ENCODE measurements at places on chromosomes 5 and 9. TPM values are rescaled to one million over a fixed set of nuclear protein-coding genes. Genes with fewer than 3 reads are reported as not detected.
A peak's percentile ranks its signal among the peaks of the same experiment; 100 is the strongest.

KIF24 gene
- polyA plus RNA-seq: 1.2 TPM

SLC22A4 gene
- 3.8 TPM for polyA plus RNA-seq

DNA sequence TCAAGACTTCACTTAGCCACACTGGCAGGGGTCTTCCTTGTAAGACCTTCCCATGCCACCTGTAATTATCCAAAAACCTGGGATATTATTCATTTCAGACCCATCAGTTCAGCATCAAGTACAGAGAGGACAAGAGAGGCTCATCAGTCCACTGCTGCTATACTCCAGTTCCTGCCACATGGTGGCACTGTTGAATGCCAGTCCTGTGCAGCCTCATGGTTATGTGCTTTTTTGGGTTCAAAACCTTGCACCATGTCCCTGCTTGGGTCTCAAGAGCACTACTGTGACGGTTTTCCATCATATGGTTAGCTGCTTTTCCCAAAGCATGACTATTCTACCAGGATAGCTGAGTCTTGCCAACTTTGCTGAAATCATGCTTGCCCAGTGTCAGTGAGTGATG, 8.5 kb downstream of the PTGS1 start:
- no peaks in the 10 kb centered on the region for H3K27me3 ChIP-seq
- DNase-seq: no peak
- no peaks in the 10 kb centered on the region for H3K36me3 ChIP-seq
- no peak overlapping the region for H3K4me3 ChIP-seq
- H3K27ac ChIP-seq: no peak overlapping the region

- H3K4me1 ChIP-seq: peaks cover 2% of the 10 kb centered on the region
- no peak overlapping the region for H3K27ac ChIP-seq
- H3K36me3 ChIP-seq: no peaks in the 10 kb centered on the region
These were observed 987 bp upstream of the FOXI1 start for GRCh38 chr5:170104710-170105109.

DNA sequence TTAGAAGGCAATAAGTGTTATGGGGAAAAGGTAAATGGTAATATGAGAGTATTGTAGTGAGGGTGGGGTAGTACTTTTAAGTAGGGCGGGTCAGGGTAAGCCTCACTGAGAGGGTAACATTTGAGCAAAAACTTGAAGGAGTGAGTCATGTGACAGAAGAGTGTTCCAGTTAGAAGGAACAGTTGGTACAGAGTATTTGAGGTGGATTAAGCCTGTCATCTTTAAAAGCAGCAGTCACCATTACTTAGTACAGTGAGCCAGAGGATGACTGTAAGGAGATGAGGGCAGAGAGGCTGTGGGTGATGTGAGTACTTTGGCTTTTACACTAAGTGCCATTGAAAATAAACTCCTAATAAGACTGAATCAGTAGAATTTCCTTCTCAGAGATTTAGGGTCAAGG, 54.8 kb downstream of the UBAP1 start:
- no peak for DNase-seq
- peaks cover 43% of the 10 kb centered on the region for H3K36me3 ChIP-seq
- no peaks in the 10 kb centered on the region for H3K27me3 ChIP-seq
- H3K4me1 ChIP-seq: no peaks in the 10 kb centered on the region
- no peak overlapping the region for H3K27ac ChIP-seq
- no peak overlapping the region for H3K4me3 ChIP-seq

GRCh38 chr9:63859475-63860215, 1425.4 kb downstream of the FOXD4L5 start:
- H3K27ac ChIP-seq: peak overlapping the region; percentile 78
- no peaks in the 10 kb centered on the region for H3K27me3 ChIP-seq
- no peaks in the 10 kb centered on the region for H3K36me3 ChIP-seq
- DNase-seq: peak; percentile 86
- no peaks in the 10 kb centered on the region for H3K4me1 ChIP-seq

GRCh38 chr5:143923634-143924266, 111.8 kb downstream of the HMHB1 start:
- H3K4me3 ChIP-seq: no peak overlapping the region
- DNase-seq: no peak
- H3K27me3 ChIP-seq: no peaks in the 10 kb centered on the region
- no peaks in the 10 kb centered on the region for H3K36me3 ChIP-seq

DNA sequence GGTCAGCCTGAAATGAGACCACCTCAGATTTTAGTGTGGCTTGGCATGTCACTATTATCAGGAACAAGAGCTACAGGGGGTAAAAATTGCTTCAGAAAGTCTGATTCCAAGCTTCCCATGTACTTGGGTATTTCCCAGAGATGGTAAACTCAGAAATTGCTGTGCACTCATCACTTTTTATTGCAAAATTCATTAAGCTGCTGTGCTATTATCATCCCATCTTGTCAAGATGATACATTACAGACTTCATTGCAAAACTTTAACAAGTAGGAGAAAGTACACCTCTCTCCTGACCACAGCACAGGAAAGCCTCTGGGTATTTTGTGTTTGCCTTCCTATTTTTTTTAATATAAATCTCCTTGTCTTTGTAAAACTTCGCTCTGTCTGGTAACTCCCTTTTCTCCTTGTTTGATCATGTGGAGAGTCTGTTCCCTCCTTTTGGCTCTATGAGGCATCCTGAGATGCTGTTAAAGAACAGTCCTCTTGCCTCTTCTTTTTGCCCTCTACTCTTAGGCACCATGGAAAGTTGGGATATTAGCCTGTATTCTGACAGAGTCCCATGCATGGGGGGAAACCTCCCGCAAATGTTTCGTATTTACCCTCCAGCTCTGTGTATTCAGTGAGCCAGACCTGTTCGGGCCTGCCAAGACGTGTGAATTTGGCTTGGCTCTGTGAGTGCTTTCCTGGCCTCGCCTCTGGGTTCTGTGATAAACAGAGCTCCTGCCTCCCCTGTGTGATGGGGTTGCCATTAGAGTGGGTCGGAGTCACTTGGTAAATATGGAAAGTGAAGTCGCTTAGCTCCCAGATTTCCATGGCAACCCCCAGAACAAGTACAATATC, 260.7 kb downstream of the NR3C1 start:
- no peak overlapping the region for H3K4me3 ChIP-seq
- no peaks in the 10 kb centered on the region for H3K27me3 ChIP-seq
- no peaks in the 10 kb centered on the region for H3K36me3 ChIP-seq
- no peaks in the 10 kb centered on the region for H3K4me1 ChIP-seq
- no peak for DNase-seq

GRCh38 chr5:400282-401145, 42.5 kb upstream of the EXOC3 start:
- H3K27me3 ChIP-seq: no peaks in the 10 kb centered on the region

- H3K27ac ChIP-seq: no peak overlapping the region
- no peak for DNase-seq
- no peaks in the 10 kb centered on the region for H3K27me3 ChIP-seq
- H3K36me3 ChIP-seq: no peaks in the 10 kb centered on the region
- H3K4me3 ChIP-seq: no peak overlapping the region
- H3K4me1 ChIP-seq: no peaks in the 10 kb centered on the region
These were observed 169.7 kb upstream of the CDH9 start for GRCh38 chr5:27208051-27208450.

GRCh38 chr9:120336021-120336752, 243.8 kb downstream of the CDK5RAP2 start:
- no peak overlapping the region for H3K27ac ChIP-seq
- no peaks in the 10 kb centered on the region for H3K27me3 ChIP-seq
- H3K36me3 ChIP-seq: no peaks in the 10 kb centered on the region
- no peaks in the 10 kb centered on the region for H3K4me1 ChIP-seq

GRCh38 chr5:157069949-157070348, 11.0 kb upstream of the HAVCR1 start:
- DNase-seq: no peak
- no peak overlapping the region for H3K4me3 ChIP-seq
- no peaks in the 10 kb centered on the region for H3K36me3 ChIP-seq
- H3K4me1 ChIP-seq: no peaks in the 10 kb centered on the region

DNA sequence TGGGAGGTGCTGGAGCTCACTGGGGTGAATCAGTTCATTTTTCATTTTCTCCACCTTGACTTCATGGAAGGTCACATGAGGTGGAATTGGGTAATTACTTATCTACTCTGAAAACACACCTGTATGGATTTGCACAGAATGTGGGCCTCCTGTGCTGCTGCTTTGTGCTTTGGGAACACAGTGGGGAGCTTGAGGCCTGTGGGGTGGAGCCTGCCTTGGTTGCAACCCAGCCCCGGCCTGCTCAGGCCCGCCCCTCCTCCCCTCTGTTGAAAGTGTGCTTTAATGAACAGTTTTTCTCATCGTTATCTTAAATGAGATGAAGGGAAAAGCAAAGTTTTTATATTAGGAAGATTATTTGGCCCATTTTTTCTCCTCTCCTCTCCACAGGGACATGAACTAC, 28.5 kb upstream of the DMRT3 start:
- no peak for DNase-seq
- H3K27me3 ChIP-seq: peaks cover 8% of the 10 kb centered on the region
- H3K4me1 ChIP-seq: no peaks in the 10 kb centered on the region
- no peaks in the 10 kb centered on the region for H3K36me3 ChIP-seq
- H3K27ac ChIP-seq: no peak overlapping the region

GRCh38 chr5:112018846-112019245, 261.9 kb upstream of the NREP start:
- no peak for DNase-seq
- H3K4me1 ChIP-seq: no peaks in the 10 kb centered on the region
- no peak overlapping the region for H3K4me3 ChIP-seq
- H3K27me3 ChIP-seq: no peaks in the 10 kb centered on the region

- no peak overlapping the region for H3K27ac ChIP-seq
- no peak for DNase-seq
- no peaks in the 10 kb centered on the region for H3K36me3 ChIP-seq
- no peaks in the 10 kb centered on the region for H3K4me1 ChIP-seq
- no peaks in the 10 kb centered on the region for H3K27me3 ChIP-seq
These were observed 369.9 kb downstream of the EFNA5 start for GRCh38 chr5:107300721-107301327.
